Activated naive CD8-positive, alpha-beta T cell treated with anti-CD3 and anti-CD28 coated beads for 36 hours (primary cell): ENCODE measurements at places on chromosomes 6 and 20. TPM values are rescaled to one million over a fixed set of nuclear protein-coding genes. Genes with fewer than 3 reads are reported as not detected.

- DNase-seq: no peak
Measured at GRCh38 chr20:22546344-22546743, 38.0 kb downstream of the FOXA2 start.

- DNase-seq: no peak
Measured at GRCh38 chr6:33880766-33881165, 77.0 kb upstream of the MLN start.

DNA sequence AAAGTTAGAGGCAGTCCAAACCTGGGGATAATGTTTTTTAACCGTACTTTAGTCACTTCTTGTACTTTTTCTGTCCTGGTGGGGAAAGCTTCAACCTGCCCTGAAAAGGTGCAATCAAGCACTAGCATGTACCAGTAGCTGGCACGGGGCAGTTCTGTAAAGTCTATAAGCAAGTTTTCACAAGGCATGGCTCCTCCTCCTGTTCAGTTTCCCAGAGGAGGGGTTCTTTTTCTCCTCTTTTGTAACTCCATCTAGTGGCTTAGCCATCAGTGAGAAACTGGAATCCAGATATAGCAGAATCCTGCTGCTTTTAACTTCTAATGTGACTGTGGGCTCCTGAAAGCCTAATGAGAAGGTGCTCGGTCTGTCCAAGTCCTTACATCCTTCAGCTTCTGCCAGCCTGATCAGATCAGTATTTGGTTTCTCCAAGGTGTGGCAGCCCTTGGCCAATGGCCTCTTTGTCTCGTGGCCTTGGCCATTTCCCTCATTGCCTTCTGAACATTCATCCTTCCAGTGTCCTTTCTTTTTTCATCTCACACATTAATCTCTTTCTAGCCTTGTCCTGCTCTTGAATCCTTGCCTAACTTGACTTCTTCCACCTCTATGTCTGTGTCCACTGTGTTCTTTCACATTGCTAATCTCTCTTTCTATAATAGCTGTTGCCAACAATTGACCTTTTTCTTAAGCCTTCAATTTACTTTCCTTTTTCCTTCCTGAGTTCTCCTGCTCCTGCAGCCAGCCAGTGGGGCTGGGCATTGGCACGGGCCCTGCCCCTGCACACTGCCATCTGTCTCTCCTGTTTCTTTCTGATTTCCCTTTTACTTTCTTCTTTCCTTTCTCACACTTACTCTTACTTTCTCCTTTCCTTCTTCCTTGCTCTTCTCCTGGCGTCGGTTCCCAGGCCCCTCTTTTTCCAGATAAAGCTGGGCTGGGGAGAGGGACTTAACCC is 222.0 kb upstream of the SYNCRIP start:
- no peak for DNase-seq

DNA sequence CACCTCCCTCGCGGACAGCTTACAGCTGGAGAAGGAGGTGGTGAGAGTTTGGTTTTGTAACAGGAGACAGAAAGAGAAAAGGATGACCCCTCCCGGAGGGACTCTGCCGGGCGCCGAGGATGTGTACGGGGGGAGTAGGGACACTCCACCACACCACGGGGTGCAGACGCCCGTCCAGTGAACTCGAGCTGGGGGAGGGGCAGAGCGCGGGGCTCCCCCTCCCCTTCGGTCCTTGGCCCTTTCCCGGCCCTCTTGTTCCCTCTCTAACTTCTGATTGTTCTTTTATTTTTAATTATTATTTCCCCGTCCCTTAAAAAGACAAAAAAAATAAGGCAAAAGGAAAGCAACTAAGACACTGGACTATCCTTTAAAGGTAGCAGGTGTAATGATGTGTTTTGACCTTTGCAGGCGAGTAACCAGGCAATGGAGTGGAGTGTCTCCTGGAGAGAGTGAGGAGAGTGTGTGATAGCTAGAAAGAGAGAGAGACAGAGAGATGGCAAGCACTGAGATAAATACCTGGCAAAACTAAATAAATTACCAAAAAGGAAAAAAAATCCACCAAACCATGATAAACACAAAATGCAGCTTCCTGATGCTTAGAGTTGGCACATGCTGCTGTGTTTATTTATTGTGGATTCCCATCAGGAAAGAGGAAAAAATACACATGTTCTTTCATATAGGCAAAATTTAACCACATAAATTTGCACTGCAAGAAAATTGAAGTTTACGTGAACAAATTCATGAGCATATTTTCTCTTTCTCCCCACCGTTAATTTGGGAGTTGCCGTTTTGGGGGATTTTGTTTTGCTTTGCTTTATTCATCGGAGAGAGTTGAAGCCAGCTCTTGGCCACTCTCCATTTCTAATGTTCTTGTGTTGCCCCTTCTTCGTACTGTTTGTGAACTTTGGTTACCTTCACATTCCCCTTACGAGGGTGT is 1.9 kb downstream of the POU3F2 start:
- DNase-seq: no peak

DNA sequence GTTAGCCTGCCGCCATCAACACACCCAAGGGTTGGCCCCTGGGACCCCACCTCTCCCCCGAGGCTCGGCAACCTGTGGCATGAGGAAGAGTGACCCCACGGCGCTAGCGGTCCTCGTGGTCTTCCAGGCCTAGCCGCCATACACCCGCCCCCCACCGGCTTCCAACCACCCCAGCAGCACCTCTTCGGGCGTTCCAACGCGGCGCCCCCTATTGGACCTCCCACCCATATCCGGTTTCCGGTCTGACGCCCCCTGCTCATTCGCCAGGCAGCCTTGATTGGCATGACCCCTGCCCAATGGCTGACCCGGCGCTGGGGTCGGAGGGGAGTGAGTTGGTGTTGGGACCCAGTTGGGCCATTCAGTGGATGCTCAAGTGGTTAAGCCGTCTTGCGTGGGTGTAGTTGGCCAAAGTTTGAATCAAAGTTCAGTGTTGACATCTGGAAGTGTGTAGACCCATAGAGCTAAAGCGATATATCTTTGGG is at the start of gene GNAS-AS1:
Gene GNAS-AS1 (minus strand): TSS at position 210 of the 482 bp plus-strand sequence.
- peak; percentile 87 for DNase-seq

- no peak for DNase-seq
Measured at GRCh38 chr6:49790341-49790740, 3.3 kb upstream of the PGK2 start.

GRCh38 chr20:57787990-57788781 is 78.4 kb upstream of the PMEPA1 start:
- no peak for DNase-seq

GRCh38 chr20:45902199-45902701 is 9.7 kb downstream of the PLTP start:
- no peak for DNase-seq

DNA sequence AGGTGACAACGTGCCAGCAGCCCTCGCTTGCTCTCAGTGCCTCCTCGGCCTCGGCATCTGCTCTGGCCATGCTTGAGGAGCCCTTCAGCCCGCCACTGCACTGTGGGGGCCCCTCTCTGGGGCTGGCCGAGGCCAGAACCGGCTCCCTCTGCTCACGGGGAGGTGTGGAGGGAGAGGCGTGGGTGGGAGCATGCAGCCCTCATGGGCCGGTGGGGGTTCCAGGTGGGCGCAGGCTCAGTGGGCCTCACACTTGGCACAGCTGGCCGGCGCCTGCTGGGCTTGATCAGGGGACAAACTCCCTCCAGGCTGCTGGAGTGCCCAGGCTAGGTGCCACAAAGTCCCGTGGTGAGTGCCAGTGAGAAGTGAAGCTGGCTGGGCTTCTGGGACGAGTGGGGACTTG is 566.6 kb upstream of the ID4 start:
- DNase-seq: no peak

Gene FAM217B
- 28.7 TPM for total RNA-seq

Gene NEURL2
- total RNA-seq: 2.5 TPM

Gene VSX1
- total RNA-seq: not detected

Gene SAMD10
- total RNA-seq: 16.7 TPM

Gene EYA4
- not detected for total RNA-seq

Gene OR2H1
- total RNA-seq: not detected

Gene MEI4
- not detected for total RNA-seq
